ENCODE measurements at places on chromosomes 2 and 18.

DNA sequence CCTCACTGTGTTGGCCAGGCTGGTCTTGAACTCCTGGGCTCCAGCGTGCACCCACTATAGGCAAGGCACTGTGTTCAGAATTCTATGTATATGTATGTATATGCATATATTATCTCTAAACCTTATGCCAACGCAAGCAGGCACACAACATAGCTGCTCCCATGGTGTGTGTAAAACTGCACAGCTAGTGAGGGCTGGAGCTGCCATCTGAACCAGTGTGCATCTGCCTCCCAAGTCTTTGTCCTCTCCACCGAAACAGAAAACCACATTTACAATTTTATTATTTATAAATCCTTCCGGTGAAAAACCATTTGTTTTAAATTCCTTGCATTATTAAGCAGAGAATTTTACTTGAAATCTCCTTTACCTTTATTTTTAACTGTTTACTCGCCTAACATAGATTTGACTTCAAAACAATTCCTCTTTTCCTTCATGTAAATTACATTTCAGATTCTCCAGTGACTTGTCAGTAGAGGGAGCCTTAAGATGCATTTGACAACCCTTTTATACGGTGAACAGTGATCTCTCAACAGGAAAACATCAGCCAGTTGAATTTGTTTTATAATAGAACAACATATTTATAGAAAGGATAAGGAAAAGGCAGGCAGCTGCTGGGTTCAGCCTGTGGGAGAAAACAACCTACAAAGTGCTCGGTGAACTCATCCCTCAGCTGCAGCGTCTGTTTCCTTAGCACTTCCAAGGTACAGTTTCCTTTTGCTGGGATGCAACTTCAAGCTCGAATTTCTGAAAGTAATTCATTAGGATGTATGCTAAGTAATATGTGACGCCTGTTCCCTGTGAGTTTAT is 101.2 kb downstream of the MYT1L start:
- no peak for DNase-seq

DNA sequence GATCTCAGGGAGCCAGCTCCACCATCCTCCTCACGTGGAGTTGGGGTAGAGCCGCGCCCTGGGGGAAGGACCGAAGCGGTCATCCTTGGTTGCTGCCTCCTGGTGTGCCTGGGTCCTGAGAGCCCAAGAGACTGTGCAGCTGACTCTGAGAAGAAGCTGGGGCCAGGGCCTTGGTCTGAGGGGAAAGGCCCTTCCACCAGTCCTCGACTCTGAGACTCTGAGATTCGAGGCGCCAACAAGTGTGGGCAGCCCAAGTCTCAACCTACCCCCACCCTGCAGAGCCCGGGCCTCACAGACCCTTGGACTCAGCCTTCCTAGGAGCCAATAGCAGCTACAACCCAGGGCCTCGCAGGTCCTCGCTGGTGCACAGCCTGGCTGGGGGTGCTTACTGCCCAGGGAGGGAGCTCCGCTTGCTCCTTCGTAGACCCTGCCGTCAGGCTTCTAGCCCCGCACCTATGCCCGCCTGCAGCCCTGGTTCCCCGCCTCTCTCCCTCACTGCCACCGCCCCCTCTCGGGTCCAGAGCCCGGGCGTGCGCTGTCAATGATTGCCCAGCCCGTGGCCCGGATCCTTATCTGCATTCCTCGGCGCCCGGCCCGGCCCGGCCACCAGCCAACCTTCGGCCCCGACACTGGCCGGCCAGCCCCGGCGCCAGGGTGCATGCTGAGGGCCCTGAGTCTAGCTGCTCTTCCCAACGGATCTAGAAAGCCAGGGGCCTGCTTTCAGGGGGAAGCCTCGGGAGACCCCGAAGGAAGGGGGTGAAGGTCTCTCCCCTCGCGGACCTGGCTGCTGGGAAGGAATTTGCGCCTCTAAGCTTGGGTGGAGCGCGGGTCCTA is 2.0 kb downstream of the IHH start:
- DNase-seq, result no peak

- DNase-seq, result no peak
Measured at GRCh38 chr2:5720426-5720825, 28.2 kb downstream of the SOX11 start.

GRCh38 chr2:111134055-111134454 is 13.3 kb downstream of the BCL2L11 start:
- no peak for DNase-seq

GRCh38 chr18:73662421-73662820 is 485.2 kb downstream of the FBXO15 start:
- no peak for DNase-seq

GRCh38 chr18:51107082-51107481 is 77.1 kb downstream of the SMAD4 start:
- no peak for DNase-seq

DNA sequence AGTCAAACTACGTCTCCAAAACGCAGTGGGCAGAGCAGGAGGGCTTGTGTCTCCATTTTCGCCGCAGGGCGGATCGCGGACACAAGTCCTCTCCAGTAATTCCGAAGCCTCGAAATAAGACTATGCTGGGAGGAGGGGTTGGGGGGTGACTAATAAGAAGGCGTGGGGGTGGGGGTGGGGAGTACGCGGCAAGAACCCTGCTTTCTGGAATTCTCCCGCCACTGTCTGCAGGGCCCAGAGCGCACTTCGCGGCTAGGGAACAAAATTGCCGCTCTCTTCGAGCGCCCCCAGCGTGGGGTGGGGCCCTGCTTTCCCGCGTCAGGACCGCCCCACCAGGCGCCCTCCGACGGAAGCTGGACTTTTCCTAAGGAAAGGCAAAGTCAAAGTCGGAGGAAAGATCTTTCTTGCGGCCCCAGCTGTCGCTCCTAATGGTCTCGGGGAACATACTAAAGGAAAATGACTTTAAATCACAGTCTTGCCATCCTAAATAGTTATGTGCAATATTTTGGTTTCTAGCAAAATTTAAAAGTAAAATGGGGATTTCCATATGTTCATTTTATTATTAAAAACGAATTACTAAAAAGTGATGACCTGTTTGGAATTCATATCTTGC is 11.9 kb downstream of the NR4A2 start:
- no peak for DNase-seq

- DNase-seq, result no peak
Measured at GRCh38 chr18:41266204-41266603, 688.8 kb upstream of the PIK3C3 start.

- peak; percentile 56 for DNase-seq
Measured at GRCh38 chr2:181461056-181461997, 4.1 kb downstream of the ITGA4 start.

GRCh38 chr2:19312949-19313348 is 45.5 kb downstream of the OSR1 start:
- DNase-seq, result no peak

DNA sequence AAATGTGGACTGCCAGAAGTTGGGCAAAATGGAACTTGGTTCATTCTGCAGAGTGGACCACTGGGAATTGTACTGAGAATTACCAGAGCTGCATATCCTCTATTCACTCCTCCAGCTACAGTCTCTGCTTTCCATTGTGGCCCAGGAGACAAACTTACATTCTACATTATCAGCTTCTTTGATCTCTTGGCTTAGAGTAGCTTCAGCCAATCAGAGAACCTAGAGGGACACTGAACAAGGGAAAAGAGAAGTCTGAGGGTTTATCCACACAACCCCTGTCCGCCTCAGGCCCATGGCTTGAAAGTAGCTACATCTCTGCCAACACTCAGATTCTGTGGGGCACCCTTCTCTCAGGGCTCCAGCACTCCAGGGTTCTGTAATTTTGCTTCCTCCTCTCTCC is 251.1 kb downstream of the TRIB2 start:
- no peak for DNase-seq

- DNase-seq, result no peak
Measured at GRCh38 chr18:9239720-9240119, 94.9 kb upstream of the TWSG1 start.

- no peak for DNase-seq
Measured at GRCh38 chr2:99573634-99574251, 83.9 kb upstream of the REV1 start.

- DNase-seq, result peak; percentile 83
Measured at GRCh38 chr2:64049633-64050220, 30.5 kb upstream of the VPS54 start.

Measured in CD4-positive, alpha-beta T cell treated with Interleukin-2 at 100 ng/mL for 4 hours (primary cell).